ENCODE measurements at places on chromosomes 16 and 17.

GRCh38 chr16:2971985-2972784, 3.0 kb downstream of the PAQR4 start:
- no peak for DNase-seq

DNA sequence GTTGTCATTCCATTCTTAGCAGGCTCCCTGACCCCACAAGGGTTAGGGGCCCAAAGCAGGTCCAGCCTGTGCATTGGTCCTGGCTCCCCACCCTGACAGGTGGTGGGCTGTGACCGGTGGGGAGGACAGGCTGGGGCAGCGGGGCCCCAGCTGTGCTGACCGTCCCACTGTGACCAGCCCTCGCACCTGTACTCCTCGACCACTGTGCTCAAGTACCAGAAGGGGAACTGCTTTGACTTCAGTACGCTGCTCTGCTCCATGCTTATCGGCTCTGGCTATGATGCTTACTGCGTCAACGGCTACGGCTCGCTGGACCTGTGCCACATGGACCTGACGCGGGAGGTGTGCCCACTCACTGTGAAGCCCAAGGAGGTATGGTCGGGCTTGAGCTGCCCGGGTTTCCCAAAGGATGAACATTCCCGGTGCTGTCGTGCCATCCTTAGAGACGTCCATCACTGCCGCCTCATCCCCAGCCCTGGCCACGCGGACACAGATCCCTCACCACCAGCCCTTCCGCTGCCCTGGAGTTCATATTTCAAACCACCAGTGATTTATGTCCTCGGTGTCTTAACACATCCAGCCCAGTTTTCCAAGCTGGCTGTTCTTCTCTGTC, 7.3 kb downstream of the DRC7 start:
- DNase-seq = no peak

- no peak for DNase-seq
Measured at GRCh38 chr17:81960130-81960958, 643 bp downstream of the NOTUM start.

DNA sequence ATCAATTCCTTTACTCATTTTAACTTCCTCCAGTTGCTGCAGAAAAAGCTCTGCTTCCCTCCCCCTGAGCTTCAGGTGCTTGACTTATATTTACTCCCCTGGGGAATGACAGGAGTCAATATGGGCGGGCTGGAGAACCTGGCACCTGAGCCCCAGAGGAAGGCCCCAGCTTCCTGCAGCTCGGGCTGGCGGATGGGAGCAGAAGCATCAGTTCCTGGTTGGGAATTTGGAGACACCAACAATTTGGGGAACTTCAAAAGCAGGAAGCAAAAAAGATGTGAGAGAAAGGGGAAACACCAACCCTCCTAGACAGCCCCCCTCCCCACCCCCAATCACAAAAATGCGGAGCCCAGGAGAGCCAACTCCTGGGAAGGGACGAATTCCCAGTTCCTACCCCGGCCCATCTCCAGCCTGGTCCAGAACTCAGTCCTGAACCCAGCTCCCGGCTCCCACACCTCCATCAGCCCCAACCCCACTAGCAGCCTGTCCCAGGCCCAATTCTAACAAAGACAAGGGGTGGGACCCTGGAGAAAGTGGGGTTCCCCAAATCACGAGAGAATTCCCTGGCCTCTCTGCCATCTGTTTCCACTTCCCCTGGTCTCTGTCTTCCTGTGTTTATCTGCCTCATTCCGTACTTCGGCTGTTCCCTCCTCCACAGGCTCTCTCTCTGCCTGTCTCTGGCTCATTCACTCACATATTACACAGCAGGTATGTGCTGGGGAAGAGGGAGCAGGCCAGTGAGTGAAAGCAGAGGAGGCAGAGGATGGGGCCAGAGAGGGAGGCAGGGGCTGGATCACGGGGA, 16.2 kb upstream of the ASGR2 start:
- DNase-seq = no peak

DNA sequence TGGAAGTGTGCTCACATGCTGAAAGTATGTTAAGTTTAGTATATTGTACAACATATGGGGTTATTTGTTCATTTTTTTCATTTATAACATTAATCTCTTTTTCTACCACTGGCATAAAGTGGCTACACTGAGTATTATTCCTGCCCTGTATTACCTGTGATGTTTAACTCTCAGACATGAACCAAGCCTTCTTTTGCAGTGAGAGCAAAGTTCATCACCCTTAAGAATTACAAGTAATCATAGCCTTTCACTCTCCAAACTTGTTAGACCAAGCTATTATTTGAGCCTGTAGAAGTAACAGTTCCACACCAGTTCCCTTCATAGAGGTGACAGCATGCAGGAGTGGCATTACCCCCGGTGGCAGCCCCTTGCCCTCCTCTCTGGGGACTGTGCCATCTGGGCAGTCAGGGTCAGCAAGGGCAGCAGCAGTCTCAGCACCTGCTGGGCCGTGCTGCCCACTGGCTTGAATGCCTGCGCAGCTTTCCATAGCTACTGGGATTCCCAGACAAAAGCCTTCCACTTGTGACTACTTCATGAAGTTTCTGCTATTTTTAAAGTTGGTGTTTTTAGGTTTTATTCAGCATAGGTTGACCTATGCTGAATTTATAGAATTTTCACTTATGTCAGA, 71.3 kb downstream of the TMC6 start:
- DNase-seq = no peak

- DNase-seq = no peak
Measured at GRCh38 chr17:76872221-76872873, 4.1 kb downstream of the MGAT5B start.

- DNase-seq = no peak
Measured at GRCh38 chr17:80751946-80752581, 207.4 kb downstream of the RPTOR start.

DNA sequence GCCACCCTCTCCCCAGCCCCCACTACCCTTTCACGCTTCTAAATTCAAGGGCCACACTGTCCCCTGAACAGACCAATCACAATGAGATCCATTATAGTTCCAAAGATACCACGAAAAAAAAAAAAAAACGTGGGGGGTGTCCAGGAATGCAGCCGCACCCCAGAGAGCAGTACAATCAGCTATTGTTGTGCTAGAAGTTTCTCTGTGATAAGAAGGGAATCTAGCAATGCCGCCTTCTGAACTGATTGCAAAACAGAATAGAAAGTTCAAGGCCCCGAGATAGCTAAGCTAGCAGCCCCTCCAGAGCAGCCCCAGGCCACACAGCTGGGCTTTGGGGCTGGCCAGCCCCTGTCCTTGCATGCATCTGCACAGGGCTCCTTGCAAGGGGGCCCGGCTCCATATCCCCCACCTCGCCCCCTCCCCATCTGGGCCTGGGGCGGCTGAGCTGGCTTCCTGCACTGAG, 86.9 kb upstream of the CBX4 start:
- no peak for DNase-seq

- DNase-seq = no peak
Measured at GRCh38 chr16:51868631-51869030, 678.3 kb downstream of the TOX3 start.

- DNase-seq = no peak
Measured at GRCh38 chr16:48383877-48384519, 1.2 kb downstream of the SIAH1 start.

DNA sequence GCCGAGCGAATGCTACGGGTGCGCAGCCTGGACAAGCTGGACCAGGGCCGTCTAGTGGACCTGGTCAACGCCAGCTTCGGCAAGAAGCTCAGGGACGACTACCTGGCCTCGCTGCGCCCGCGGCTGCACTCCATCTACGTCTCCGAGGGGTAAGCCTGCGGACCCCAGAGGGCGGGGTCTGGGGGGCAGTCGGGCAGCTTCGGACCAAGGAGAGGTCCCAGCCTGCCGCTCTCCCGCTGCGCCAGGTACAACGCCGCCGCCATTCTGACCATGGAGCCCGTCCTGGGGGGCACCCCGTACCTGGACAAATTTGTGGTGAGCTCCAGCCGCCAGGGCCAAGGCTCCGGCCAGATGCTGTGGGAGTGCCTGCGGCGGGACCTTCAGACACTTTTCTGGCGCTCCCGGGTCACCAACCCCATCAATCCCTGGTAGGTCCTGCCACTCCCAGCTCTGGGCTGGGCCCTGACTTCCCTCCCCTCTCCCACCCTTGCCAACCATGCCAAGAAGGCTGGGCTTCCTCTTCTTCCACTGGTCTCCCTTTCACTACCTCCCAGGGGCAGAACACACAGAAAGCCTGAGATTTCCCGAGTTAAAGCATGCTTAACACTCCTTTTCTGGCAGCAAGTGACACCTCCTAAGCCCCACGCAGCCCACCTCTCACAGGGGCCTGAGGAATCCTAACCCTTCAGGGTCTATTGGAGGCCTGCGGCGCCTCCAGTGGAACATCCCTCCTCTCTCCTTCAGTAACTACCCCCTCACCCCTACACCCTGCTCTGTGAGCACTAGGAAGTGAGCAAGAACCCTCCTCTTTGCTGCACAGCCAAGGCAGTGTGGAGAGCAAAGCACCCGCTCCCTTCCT, 3.2 kb downstream of the NAGS start:
- no peak for DNase-seq

GRCh38 chr16:3020604-3021448, 658 bp downstream of the TNFRSF12A start:
- DNase-seq = no peak

- no peak for DNase-seq
Measured at GRCh38 chr17:61595418-61596186, 4.6 kb upstream of the NACA2 start.

GRCh38 chr16:3655030-3655395, 522 bp downstream of the DNASE1 start:
- DNase-seq = peak; percentile 39

GRCh38 chr16:566475-567372, at the start of gene NHLRC4:
TSS of gene NHLRC4 (plus strand) at chr16:567005. CDS start at chr16:568048, 1,043 bp downstream.
- peak; percentile 12 for DNase-seq

GRCh38 chr16:29676989-29677785, 1.8 kb upstream of the QPRT start:
- no peak for DNase-seq

GRCh38 chr16:54511222-54511731, 224.7 kb upstream of the IRX3 start:
- no peak for DNase-seq

DNA sequence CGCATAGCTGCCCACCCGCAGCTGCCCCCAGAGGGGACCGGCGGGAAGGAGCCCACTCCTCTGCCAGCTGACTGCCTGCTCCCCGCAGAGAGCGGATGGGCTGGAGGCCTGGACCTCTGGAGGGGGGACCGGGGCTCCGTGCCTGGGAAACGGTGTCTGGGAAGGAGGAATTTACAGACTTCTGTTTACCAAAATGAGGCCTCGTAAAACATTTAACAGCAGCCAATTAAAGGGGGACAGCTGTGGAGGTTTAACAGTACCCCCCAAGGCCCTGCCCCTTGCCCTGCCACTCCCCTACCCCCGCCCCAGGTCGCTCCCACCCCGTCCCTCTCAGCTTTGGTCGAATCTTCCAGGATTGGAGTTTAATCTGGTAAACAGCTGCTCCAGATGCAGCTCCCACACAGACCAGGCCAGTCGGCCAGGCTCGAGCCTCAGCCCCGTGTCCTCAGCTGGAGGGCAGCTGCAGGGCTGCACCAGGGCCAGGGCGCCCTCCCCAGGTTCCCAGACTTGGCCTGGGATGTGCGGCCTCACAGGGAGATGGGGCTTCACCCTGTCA, 41.1 kb downstream of the BAHCC1 start:
- no peak for DNase-seq

DNA sequence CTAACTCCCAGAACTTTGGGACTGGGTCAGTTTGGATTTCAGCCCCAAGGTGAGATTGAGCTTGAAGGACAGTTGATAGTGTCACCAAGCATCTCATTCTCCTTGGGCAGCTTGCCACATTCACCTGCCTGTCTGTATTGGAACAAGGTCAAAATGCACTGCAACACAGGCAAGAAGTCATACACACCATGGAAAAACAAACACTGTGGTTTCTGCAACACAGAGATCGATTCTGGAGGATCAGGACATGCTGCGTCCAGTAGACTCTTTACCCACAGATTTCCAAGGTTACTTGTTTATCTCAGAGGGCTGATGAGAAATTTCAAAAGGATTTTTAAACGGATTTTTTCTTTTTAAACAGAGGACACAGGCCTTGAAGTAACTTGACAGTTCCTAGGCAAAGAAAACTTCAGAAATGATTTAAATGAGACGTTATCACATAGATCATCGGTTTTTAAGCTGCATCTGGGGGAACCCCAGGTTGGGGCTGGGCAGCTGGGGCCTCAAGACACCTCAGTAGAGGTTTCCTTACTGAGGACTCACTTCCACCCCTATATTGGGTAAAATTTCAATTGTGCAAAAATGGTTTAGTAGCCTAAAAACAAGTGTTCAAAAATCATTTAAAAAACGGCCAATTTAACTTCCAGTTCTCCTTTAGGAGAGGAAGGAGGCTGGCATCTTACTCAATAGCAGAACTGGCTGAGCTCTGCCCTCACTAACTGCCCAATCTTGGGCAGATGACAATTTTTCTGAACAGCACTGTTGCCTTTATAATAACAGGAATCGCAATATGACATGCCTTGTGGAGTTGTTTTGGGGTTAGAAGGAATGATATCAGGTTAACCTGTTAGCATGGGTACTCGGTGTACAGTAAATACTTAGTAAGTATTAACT, 299.3 kb downstream of the XYLT1 start:
- DNase-seq = no peak
